ENCODE measurements at places on chromosomes 1 and 21.

DNA sequence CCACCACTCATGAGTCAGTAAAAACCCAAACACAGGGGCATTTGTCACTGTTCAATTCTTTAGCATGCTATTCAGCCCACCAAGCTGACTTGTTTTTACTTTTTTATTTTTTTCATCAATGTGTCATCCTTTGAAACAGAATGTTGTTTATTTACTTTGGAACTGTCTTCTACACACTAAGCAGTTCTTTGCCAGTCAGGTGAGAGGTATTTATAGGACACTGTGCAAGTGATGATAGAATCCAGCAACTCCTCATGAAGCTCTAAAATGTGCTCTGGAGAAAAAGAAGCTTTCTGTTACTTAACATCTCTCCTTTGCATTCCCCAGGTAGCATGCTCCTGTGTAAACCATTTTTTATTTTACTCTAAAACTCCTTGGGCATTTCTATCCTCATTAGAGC lies 582.0 kb upstream of the TMPRSS15 start:
- DNase-seq: no peak

GRCh38 chr1:32321712-32322291 lies 14.2 kb downstream of the MARCKSL1 start:
- DNase-seq: no peak

DNA sequence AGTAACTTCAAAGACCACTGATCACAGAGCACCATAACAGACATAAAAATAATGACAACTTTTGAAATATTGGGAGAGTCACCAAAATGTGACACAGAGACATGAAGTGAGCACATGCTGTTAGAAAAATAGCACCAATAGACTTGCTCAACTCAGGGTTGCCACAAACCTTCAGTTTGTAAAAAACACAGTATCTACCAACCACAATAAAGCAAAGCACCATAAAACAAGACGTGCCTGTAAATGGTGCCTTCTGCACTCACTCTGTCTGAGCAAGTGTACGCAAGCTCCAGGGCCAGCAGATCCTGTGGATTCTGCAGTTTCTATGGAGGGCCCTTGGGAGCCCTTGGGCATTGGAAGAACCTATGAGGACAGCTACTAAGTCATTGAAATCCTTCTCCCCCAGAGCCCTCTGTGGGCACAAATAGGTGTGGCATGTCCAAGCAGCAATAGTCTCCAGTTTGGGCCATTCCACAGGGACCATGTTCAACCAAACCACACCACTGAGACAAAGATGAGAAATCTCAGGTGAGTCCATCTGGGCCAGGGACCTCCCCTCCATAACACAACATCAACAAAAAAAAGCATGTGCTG lies 116.9 kb upstream of the RAB4A start:
- DNase-seq: no peak

DNA sequence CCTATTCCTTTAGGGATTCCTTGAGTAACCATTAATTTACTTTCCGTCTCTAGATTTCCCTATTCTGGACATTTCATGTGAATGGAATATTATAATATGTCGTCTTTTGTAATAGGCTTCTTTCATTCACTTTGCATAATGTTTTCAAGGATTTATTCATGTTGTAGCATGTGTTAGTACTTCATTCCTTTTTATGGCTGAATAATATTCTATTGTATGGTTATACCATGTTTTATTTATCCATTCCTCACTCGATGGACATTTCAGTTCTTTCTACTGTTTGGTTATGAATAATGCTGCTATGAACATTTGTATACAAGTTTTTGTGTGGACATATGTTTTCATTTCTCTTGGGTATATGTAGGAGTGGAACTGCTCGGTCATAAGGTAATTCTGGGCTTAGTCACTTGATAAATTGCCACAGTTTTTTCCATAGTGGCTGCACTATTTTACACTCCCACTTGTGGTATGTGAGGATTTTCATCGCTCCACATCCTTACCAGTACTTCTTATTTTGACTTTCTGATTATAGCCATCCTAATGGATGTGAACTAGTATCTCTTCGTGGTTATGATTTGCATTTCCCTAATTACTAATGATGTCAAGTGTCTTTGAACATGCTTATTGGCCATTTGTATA lies 17.7 kb downstream of the PPP2R5A start:
- DNase-seq: peak; percentile 16

GRCh38 chr1:72075425-72075824 lies 206.9 kb downstream of the NEGR1 start:
- no peak for DNase-seq

DNA sequence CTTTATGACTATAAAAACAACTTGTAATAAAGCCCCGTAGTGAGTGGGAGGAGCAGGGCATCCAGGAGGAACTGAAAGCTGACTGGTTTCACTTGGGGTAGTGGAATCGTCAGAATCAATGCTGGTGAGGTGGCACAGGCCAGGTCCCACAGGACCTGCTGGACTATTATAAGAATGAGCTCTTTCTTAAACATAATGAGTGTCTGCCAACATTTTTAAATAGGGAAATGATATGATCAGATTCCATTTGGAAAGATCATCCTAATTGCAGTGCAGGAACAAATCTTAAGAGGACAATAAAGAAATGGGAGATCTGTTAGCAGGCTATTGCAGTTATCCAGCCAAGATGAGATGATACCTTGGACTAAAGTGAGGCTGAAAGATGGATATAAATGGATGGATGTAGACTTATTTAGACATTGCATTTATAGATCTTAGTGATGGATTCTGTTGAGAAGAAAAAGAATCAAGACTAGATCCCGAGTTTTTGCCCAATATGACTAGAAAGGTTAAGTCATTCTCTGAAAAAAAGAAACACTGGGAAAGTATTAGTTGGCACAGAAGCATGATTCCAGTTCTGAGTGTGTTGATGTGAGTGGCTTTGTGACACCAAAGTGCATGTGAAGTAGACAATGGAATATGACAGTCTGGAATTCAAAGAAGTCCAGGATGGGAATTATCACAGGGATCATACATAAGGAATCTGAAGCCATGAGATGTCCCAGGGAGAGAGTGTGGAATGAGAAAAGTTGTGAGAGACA lies 153.3 kb upstream of the SGIP1 start:
- no peak for DNase-seq

GRCh38 chr1:186985889-186986491 lies 157.2 kb downstream of the PLA2G4A start:
- DNase-seq: peak; percentile 70

- DNase-seq: no peak
Observed at GRCh38 chr21:37188825-37189224, 78.3 kb downstream of the VPS26C start.

GRCh38 chr21:34198231-34199120 lies 125.1 kb downstream of the MRPS6 start:
- no peak for DNase-seq

DNA sequence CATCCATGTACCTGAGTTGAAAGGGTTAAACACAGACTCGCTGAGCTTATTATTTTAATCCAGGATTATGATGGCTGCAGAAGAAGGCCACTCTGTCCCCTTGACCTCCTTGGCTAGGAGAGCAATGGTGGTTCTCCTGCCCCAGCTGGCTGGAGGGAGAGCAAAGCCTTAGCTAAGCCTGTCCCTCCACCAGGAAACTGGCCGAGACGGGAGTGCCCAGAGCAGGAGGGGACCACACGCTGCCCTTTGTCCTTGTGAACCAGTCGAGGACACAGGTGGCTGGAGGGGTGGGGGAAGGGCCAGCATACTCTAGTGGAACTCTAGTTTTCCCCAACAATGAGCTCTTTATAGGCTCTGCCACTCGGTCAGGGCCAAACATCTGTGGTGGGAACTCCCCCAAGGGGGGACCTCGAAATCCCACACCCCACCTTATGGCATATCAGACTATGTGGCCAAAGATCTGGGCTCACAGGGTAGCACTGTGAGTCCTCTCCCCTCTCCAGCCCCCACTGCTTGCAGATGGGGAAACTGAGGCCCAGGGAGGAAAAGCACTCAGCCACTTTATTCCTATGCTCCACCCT lies 12.9 kb downstream of the KIAA1614 start:
- DNase-seq: no peak

- no peak for DNase-seq
Observed at GRCh38 chr1:25064465-25065240, 134.6 kb upstream of the RUNX3 start.

- DNase-seq: no peak
Observed at GRCh38 chr21:45032332-45032731, 42.0 kb upstream of the ADARB1 start.

GRCh38 chr1:160284782-160285344 lies at the start of gene PEX19:
TSS of gene PEX19 (minus strand) at chr1:160285133. CDS start at chr1:160285124, 9 bp downstream.
- peak; percentile 91 for DNase-seq

- DNase-seq: no peak
Observed at GRCh38 chr1:11571906-11572616, 82.2 kb downstream of the FBXO2 start.

- no peak for DNase-seq
Observed at GRCh38 chr1:164930833-164931232, 371.8 kb downstream of the PBX1 start.

DNA sequence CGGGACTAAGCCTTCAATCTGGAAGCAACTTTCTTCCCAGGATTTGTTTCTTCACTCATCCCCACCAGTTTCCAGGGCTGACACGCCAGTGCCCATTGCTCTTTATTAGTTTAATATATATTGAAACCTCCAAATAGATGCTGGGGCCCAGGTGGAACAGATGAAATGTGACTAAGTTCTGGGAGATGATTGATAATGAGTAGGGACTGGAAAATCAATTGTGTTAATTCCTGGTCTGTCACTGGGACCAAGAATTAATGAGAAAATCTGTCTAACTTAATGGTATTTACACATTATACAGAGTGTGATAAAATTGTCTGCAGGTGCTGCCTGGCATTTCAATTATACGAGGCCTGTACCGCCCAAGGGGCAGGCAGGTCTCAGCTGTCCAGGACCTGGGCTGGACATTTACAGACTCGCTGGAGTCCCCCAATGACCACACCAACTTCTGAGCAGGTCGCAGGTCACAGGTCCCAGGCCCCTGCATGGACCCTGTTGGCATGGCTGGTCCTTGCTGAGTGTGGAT lies 35.8 kb downstream of the UBIAD1 start:
- DNase-seq: no peak

- DNase-seq: no peak
Observed at GRCh38 chr21:45514311-45515021, 27.8 kb downstream of the SLC19A1 start.

- no peak for DNase-seq
Observed at GRCh38 chr1:234871710-234872271, 256.8 kb downstream of the TOMM20 start.
